ENCODE measurements at places on chromosomes 4 and X. TPM values are rescaled to one million over a fixed set of nuclear protein-coding genes. Genes with fewer than 3 reads are reported as not detected.

DNA sequence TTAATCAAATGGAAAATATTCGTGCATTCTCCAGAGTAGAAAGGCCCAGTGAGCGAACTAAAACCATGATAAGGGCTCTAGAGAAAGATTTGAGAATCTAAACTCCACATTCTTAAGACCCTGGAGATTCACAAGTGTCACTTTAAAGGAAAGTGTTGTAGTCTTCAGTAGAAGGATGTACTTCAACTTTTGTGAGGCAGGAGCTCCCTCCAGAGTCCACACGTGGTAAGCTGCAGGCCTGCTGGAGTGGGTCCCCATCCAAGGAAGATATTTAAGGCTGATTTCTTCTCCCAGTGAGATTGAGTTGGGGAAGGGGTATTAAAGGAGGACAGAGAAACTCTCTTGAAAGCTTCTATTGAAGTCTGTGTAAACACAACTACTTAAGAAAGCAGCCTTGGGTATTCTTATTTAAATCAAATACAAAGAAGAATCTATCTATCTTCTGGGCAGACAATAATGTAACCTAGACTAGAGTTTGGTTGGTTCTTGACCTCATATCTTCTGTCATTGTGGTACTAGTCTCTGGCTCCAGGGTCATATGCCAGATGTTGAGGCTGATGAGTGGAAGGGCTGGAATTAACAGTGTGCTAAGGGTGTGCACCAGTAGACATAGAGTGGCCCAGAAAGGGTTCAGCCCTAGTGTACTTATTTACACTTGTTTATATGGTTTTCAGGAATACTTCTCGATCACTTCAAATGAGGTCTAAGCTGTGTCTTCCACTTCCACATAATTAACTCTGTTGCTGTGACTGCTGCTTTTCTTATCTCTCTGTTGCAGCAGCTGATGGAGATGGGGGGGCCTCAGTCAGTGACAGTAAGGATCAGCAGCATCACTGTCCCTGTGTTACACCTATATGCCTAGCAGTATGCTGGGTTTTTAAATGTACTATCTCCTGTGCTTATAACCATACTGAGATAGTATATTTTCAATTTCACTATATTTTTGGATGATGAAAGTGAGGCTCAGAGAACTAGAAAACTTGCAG, 76.1 kb downstream of the HMGB2 start:
- H3K4me1 ChIP-seq: peaks cover under 1% of the 10 kb centered on the region
- no peaks in the 10 kb centered on the region for H3K36me3 ChIP-seq
- peaks cover 11% of the 10 kb centered on the region for H3K27me3 ChIP-seq
- no peak overlapping the region for H3K4me3 ChIP-seq

DNA sequence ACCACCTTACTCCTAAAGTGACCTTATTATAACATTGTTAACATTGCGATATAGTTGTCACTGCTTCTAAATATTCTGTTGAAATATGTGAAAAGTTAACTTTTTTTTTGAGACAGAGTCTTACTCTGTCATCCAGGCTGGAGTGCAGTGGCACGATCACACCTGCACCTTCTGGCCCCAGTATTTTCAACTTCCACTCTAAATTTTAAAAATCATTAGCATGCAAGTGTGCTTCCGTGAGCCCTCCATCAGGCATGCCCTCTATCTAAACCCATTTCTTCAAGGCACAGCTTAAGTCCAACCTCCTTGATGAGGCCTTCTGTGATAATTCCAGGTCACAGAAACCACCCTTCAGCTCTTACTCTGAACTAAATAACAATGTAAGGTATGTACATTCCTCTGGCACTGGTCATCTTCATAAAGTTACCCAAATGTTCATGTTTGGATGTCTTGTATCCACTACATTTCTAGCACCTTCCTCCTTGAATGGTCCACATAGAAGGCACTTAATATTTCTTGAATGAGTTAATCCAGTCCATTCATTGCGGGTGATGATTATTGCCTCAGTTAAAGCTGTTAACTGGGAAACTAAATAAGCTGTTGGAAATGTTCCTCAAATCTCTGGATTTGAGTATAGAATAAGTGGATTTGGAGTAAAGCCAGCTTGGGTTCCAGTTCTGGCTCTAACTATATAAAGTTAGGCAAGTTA, 38.6 kb upstream of the TMEM131L start:
- peaks cover 25% of the 10 kb centered on the region for H3K4me1 ChIP-seq
- H3K27me3 ChIP-seq: no peaks in the 10 kb centered on the region
- DNase-seq: peak; percentile 47

- no peaks in the 10 kb centered on the region for H3K4me1 ChIP-seq
- no peaks in the 10 kb centered on the region for H3K27me3 ChIP-seq
- no peak for DNase-seq
Observed at GRCh38 chrX:74138943-74139342, 165.0 kb upstream of the ZCCHC13 start.

DNA sequence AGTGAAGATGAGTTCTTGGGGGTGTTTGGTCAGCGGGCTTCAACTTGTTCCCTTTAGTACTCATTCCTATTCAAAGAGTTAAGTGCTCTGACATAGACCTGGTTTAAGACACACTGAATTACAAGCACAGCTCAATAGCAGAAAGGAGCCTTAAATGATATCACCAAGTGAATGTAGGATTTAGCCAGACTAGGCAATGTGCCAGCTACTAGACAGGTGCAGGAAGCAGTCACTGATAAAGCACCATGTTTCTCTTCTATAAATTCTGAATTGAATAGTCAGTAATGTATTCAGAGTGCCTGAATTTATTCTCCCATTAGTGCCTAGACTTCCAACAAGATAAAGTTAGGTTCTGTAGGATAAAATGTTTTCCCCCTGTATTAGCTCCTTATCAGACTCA, 63.6 kb downstream of the ASB9 start:
- H3K27me3 ChIP-seq: peaks cover 5% of the 10 kb centered on the region
- no peak overlapping the region for H3K4me3 ChIP-seq
- no peak for DNase-seq
- H3K36me3 ChIP-seq: no peaks in the 10 kb centered on the region
- no peak overlapping the region for H3K27ac ChIP-seq
- H3K4me1 ChIP-seq: peaks cover 13% of the 10 kb centered on the region

GRCh38 chr4:98618680-98619079, 39.7 kb downstream of the TSPAN5 start:
- H3K4me3 ChIP-seq: peak overlapping the region; percentile 6
- no peaks in the 10 kb centered on the region for H3K27me3 ChIP-seq
- H3K27ac ChIP-seq: peak overlapping the region; percentile 48
- DNase-seq: no peak
- peaks cover 88% of the 10 kb centered on the region for H3K4me1 ChIP-seq

DNA sequence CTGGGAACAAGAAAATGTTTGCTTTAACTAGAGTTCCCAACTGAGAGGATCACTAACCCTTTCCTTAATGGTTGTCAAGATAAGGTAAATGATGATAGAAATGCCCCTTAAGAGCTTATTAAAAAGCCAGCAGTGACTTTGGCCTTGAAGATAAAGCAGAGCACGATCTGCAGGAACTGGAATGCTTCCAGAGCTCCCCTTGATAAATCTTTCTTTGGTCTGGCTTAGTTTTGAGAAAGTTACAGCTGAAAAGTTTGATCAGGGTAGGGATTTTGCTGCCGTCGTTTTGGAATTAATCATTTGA, 64.0 kb downstream of the PTTG2 start:
- peaks cover 10% of the 10 kb centered on the region for H3K4me1 ChIP-seq
- H3K4me3 ChIP-seq: no peak overlapping the region
- H3K27ac ChIP-seq: no peak overlapping the region
- no peaks in the 10 kb centered on the region for H3K27me3 ChIP-seq
- peaks cover 32% of the 10 kb centered on the region for H3K36me3 ChIP-seq
- DNase-seq: no peak

DNA sequence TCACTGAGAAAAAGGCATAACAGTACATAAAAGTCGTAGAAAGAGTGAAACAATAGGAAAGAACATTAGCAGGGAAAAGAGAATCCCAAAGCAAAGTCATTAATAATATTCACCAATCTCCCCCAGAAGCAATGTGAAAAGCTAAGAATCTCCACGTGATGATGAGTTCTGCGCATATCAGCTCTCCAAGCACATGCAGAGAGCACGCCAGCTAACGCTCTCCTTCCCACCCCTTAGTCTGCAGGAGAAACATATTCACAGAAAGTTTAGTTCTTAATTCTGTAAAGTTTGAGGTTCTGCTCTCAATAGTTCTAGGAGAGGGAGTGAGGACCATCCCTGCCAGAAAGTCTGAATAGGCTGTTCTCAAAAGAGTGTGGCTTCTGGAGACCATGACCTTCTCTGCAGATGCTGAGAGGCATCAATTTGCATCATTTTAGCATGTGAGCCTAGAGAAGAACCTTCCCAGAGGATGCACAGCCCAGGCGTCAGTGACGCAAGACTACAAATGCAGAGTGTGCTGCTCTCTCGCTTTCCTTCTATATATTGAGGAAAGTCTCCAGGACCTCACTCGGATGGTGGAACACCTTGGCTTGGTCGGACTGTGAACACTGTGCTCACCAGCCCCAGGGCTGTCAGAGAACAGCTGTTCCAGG, 51.3 kb upstream of the AFAP1 start:
- no peak for DNase-seq
- peaks cover 3% of the 10 kb centered on the region for H3K27me3 ChIP-seq
- no peak overlapping the region for H3K27ac ChIP-seq
- H3K4me3 ChIP-seq: no peak overlapping the region
- peaks cover 5% of the 10 kb centered on the region for H3K36me3 ChIP-seq
- H3K4me1 ChIP-seq: peaks cover 25% of the 10 kb centered on the region

GRCh38 chrX:13254870-13255269, 65.0 kb downstream of the ATXN3L start:
- peaks cover 34% of the 10 kb centered on the region for H3K4me1 ChIP-seq
- H3K27me3 ChIP-seq: peaks cover 2% of the 10 kb centered on the region
- H3K27ac ChIP-seq: no peak overlapping the region

DNA sequence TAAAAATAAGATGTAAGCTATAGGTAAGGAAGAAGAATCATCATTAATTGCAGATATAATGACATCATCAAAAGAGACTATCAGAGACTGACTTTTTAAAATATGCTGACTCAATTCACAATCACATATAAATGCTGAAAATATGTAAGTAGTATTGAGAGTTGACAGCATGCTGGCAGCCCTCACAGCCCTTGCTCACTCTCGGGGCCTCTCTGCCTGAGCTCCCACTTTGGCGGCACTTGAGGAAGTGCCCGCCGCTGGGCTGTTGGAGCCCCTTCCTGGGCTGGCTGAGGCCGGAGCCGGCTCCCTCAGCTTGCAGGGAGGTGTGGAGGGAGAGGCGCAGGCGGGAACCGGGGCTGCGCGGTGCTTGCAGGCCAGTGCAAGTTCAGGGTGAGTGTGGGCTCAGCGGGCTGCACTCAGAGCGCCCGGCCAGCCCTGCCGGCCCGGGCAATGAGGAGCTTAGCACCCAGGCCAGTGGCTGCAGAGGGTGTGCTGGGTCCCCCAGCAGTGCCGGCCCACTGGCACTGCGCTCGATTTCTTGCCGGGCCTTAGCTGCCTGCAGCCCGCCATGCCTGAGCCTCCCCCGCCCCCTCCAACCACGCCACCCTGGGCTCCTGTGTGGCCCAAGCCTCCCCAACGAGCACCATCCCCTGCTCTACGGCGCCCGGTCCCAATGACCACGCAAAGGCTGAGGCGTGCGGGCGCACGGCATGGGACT, 68.9 kb downstream of the RAB28 start:
- no peak for DNase-seq
- no peaks in the 10 kb centered on the region for H3K27me3 ChIP-seq
- peaks cover 29% of the 10 kb centered on the region for H3K36me3 ChIP-seq

DNA sequence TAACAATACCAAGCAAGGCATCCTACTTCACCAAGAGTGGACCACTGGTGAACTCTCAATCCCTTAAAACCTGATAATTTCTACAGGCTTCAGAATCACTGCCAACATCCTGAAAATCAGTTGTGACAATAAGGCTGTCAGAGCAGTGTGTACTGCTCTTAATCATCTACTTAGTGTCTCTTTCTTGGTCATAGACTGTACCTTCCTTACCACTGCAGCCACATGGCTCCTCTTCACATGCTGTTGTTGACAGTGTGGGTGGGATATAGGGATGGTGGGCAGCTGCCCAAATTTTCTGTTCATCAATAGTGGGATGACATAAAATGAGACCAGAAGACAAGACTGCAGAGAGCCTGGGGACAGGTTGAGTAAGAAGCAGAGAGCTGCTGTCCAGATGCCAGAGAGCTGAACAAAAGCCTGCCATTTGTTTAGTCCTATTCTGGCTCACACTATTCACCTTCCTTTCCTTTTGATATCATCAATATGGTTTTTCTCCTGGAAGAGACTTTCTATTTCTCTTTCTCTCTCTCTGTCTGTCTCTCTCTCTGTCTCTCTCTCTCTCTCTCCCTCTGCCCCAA, 178.9 kb downstream of the MGST2 start:
- H3K36me3 ChIP-seq: no peaks in the 10 kb centered on the region
- no peak overlapping the region for H3K4me3 ChIP-seq
- no peak overlapping the region for H3K27ac ChIP-seq
- peaks cover 9% of the 10 kb centered on the region for H3K27me3 ChIP-seq

GRCh38 chr4:143286701-143287571, 49.7 kb upstream of the GAB1 start:
- peak overlapping the region; percentile 89 for H3K27ac ChIP-seq
- no peaks in the 10 kb centered on the region for H3K36me3 ChIP-seq
- peak overlapping the region; percentile 76 for H3K4me3 ChIP-seq
- peak; percentile 39 for DNase-seq
- peaks cover 22% of the 10 kb centered on the region for H3K4me1 ChIP-seq
- H3K27me3 ChIP-seq: peaks cover 4% of the 10 kb centered on the region

GRCh38 chr4:39596971-39597370, 41.7 kb downstream of the SMIM14 start:
- H3K4me3 ChIP-seq: no peak overlapping the region
- no peak for DNase-seq
- H3K36me3 ChIP-seq: peaks cover 7% of the 10 kb centered on the region
- no peaks in the 10 kb centered on the region for H3K27me3 ChIP-seq

DNA sequence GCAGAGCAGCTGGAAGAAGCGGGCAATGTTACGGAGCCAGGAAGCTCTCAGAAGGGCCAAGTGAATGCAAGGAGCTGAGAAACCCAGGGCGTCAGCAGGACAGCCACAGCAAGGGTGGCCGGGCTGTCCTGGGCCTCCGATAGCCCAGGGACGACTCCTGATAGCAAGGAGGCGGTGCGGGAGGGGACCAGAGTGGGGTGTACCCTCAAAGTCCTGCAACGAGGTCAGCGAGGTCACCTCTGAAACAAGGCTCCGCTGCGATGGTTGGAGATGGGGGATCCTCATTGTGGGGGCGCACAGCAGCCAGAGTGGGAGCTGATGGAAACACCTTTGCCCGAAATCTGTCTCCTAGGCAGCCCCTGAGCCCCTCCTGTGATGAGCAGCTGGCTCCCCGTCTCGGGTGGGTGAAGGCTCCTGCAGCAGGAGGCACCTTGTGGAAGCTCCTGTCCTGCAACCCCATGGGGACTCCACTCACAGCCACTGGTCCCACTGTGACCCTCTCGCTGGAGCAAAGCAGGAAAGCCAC, 4.3 kb upstream of the CCNQ start:
- peaks cover 1% of the 10 kb centered on the region for H3K27me3 ChIP-seq
- H3K4me3 ChIP-seq: no peak overlapping the region
- H3K36me3 ChIP-seq: no peaks in the 10 kb centered on the region
- H3K4me1 ChIP-seq: peaks cover 8% of the 10 kb centered on the region
- no peak for DNase-seq

- H3K27ac ChIP-seq: no peak overlapping the region
- H3K27me3 ChIP-seq: peaks cover 2% of the 10 kb centered on the region
- DNase-seq: peak; percentile 28
- H3K4me1 ChIP-seq: no peaks in the 10 kb centered on the region
Observed at GRCh38 chr4:47686294-47686872, 151.5 kb downstream of the CORIN start.

Gene STATH
- total RNA-seq: not detected

Gene SPANXA1
- total RNA-seq: 0.76 TPM

Gene AFM
- not detected for total RNA-seq

Gene FAM47A
- total RNA-seq: not detected

Gene FAM47E
- total RNA-seq: not detected

Gene CLDN34
- total RNA-seq: not detected

Gene TEX13C
- not detected for total RNA-seq

Gene MGST2
- total RNA-seq: 11.0 TPM

Measured in HFFc6 (cell line).